Adipose tissue (tissue), 3 donors: ENCODE measurements at places on chromosomes 3 and 15. TPM values are rescaled to one million over a fixed set of nuclear protein-coding genes. Genes with fewer than 3 reads are reported as not detected.

The SEMA3G gene
- polyA plus RNA-seq: 7.7 TPM

The MELTF gene
- polyA plus RNA-seq: 9.7 TPM

The ADAMTS17 gene
- 0.76 TPM for polyA plus RNA-seq

The MUC4 gene
- 0.07 TPM for polyA plus RNA-seq

The ZPLD1 gene
- not detected for polyA plus RNA-seq

The LRRC31 gene
- polyA plus RNA-seq: not detected

The CD80 gene
- polyA plus RNA-seq: 0.06 TPM

The RAD51 gene
- polyA plus RNA-seq: 0.24 TPM

The ACKR2 gene
- polyA plus RNA-seq: 2.6 TPM

The HTD2 gene
- 7.8 TPM for polyA plus RNA-seq

The ADPRH gene
- 6.5 TPM for polyA plus RNA-seq

The ZNF609 gene
- polyA plus RNA-seq: 9.8 TPM

The TATDN2 gene
- polyA plus RNA-seq: 12.3 TPM

The ZNF662 gene
- 2.8 TPM for polyA plus RNA-seq

The DPPA2 gene
- not detected for polyA plus RNA-seq

The STARD5 gene
- polyA plus RNA-seq: 1.2 TPM
